ENCODE measurements at places on chromosomes 11 and 22.
A peak's percentile ranks its signal among the peaks of the same experiment; 100 is the strongest.

GRCh38 chr11:78021611-78022010 lies 1.5 kb downstream of the KCTD14 start:
- no peak for DNase-seq

GRCh38 chr11:1399386-1400316 lies 9.9 kb downstream of the BRSK2 start:
- no peak for DNase-seq

- DNase-seq, result no peak
These were observed 9.4 kb downstream of the HIPK3 start for GRCh38 chr11:33266393-33267215.

- DNase-seq, result peak; percentile 10
These were observed 33.2 kb upstream of the ZBTB16 start for GRCh38 chr11:114026355-114026754.

GRCh38 chr11:126327281-126328000 lies 23.6 kb downstream of the DCPS start:
- no peak for DNase-seq

GRCh38 chr11:6586434-6587359 lies 16.7 kb downstream of the RRP8 start:
- no peak for DNase-seq

GRCh38 chr11:111310088-111310487 lies 11.7 kb downstream of the POU2AF3 start:
- no peak for DNase-seq

DNA sequence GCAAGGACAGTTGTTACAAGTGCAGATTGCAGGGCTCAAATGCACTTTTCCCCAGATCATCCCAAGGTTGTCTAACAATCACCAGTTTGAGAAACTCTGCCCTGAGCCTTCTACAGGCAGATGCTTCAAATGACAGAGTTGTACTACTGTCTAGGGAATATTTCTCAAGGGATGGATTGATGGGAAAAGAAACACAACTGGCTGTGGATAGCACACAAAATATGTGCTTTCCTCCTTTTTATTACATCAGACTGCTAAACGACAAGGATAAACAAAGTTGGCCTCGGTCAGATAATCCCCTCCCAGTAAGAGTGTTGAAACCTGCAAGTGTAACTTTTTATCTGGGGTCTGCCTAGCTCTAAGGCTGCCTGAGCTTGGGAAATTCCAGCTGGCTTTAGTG lies 46.6 kb upstream of the SORL1-AS1 start:
- no peak for DNase-seq

- DNase-seq, result no peak
These were observed 7.1 kb downstream of the LINC01488 start for GRCh38 chr11:69488543-69488940.

DNA sequence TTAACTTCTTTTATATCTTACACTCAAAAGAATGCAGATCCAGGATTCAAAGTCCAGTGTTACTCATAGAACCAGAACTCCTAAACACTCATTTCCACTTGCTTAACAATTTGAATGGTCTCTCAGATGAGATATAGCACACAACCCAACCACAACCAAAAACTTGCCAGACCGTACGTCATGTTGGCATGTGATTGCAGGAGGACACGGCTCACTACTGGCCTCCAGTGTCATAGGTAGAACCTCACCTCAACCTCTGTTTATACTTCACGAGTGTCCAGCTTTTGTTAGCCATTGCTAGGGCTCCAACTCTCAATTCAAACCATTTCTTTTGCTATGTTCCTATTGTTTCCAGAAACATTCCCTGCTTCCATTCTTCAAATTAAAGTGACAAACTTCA lies 58.5 kb upstream of the PDGFD start:
- DNase-seq, result no peak

DNA sequence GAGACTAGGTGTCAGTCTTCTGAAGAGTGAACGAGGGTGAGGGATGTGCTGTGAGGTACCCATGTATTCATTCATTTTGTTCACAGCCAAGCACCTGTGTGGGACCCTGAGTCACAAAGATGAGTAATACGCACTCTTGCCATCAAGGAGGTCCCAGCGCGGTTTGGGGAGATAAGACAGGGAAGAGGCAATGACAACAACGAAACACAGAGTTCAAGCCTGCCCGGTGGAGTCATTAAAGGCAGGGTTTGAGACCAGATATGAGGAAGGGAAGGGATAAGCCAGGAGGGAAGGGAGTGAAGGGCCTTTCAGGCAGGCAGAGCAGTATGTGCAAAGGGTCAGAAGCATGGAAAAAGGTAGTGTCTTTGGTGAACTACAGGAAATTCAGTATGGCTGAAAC lies 4.6 kb downstream of the DCHS1 start:
- no peak for DNase-seq

GRCh38 chr11:20599221-20600019 lies at the start of gene SLC6A5:
Gene SLC6A5 (plus strand): TSS chr11:20599608. CDS start chr11:20599673, 65 bp downstream.
- peak; percentile 33 for DNase-seq

- DNase-seq, result no peak
These were observed 15.6 kb downstream of the GRAMD4 start for GRCh38 chr22:46635756-46636155.

DNA sequence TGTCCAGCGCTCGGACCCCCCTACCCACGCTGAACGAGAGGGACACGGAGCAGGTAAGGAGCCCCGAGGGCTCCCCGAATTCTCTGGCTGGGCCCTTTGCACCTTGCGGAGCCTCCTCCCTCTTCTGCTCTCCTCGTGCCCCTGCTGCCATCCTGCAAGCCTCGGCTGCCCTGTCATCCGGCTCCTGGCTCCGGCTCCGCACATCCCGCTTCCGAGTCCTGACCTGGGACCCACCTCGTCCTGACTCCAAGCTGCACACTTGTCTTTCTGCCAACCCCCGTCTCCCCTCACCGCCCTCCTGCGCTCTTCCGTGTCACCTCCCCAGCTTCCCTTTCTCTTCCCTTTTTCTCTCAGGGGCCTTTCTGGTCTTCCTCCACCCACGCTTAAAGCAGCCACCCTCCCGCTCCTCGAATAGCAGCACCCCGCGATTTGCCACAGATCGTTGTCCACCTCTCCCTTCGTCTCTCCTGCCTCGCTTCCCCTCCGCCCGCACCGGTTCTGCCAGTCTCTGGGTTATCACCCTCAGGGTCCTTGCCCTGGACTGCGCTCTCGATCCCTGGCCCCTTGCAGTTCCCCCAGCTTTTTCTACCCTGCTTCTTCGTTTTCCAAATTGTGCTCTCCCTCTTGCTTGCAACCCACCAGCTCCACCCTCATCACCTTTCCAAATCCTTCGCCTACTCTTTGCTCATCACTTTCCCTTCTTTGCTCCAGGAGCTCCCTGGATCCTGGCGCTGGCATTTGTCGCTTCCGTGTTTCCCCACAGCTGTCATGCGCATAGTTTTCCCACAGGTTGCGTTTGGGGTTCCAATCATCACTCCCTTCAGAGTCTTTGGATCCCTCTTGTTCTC lies 822 bp downstream of the MARK2 start:
- DNase-seq, result peak; percentile 37

DNA sequence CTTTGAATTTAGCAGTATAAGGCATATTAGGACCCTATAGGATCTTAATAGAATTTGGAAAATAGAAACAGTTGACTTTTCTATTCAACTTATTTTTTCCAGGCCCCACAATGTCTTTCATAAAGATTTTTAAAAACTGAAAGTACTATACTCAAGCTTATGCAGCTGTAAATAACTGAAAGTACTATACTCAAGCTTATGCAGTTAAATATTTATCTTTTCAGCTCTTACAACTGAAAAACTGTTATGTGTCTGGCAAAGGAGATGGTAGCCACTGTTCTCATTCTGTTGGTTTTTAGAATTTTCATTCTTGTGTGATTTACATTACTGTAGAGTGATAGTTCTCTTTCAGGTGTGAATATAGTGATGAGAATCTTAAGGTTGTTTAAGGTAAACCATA lies 16.5 kb downstream of the HIPK3 start:
- no peak for DNase-seq

GRCh38 chr11:122729139-122729538 lies 73.6 kb downstream of the UBASH3B start:
- no peak for DNase-seq

DNA sequence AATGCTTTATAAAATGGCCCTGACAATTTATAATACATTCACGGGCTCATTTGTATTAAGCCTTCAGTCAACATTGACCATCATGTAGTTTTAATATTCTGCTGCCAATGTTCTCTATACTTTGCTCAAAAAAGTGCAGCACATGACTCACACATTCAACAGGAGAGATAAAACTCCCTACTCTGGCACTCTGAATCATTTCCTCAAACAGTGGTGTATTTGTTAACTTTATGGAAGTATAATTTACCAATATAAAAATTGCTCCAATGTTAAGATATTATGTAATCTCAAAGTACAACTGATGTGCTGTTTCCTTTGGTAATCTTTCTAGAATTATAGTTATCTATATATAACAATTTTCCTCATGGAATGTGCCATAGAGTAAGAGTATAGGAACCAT lies 39.9 kb downstream of the MAML2 start:
- DNase-seq, result no peak

DNA sequence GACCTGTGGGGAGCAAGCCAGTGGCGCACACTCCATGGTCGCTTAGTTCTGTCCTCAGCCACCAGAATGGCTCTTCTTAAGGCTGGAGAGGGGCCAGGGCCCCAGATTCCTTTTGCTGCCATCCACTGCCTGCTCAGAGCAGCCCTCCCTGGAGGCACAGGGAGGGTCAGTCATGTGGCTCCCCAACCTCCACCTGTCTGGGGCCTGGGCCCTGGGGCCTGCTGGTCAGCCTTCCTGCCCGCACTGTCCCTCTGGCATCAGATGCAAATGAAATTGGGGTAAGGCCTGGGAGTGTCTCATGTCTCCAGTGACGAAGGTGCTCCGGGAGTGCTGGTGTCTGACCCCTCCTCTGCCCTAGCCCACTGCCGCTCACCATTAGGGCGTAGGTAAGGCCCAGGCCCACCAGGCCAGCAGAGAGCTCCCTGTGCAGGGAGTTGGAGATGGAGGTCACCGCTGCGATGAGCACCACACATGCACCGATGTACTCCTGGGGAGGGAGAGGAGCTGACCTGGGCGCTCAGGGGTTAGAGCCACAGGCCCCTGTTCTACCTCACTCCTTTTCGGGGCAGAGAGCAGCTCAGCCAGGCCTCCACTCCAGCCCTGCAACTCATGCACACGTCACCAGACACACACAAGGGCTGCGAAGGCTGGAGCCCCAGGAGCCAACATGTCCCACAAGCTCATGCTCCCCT lies 9.0 kb upstream of the KCNJ11 start:
- DNase-seq, result no peak

DNA sequence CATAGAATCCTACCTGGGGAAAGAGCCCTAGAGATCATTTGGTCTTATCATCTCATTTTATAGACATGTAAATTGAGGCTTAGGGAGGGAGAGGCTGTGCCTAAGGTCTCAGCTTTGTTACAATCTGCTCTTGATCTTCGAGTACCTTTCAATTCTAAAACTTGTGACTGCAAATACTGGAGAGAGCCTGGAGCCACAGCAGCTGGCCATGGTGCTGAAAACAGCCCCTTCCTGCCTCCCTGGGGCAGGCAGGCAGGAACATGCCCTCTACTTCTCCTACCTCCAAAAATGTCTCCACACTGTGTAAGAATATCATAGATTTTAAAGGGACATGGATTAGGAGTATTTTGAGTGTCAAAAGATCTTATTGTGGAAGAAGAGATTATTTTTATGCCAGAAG lies 52.2 kb downstream of the C22orf42 start:
- DNase-seq, result peak; percentile 10

- DNase-seq, result no peak
These were observed 44.3 kb downstream of the AASDHPPT start for GRCh38 chr11:106121570-106122320.

- DNase-seq, result no peak
These were observed 4.2 kb downstream of the CELSR1 start for GRCh38 chr22:46533070-46533833.

- DNase-seq, result no peak
These were observed 17.4 kb downstream of the FXYD6 start for GRCh38 chr11:117859061-117859460.

- no peak for DNase-seq
These were observed 26.3 kb downstream of the APLNR start for GRCh38 chr11:57210781-57211180.
